ENCODE measurements at places on chromosomes 5 and 9.

- DNase-seq, result no peak
Observed at GRCh38 chr9:38622951-38623350, 2.6 kb upstream of the ANKRD18A start.

GRCh38 chr5:14801792-14802191, 69.8 kb downstream of the ANKH start:
- DNase-seq, result no peak

DNA sequence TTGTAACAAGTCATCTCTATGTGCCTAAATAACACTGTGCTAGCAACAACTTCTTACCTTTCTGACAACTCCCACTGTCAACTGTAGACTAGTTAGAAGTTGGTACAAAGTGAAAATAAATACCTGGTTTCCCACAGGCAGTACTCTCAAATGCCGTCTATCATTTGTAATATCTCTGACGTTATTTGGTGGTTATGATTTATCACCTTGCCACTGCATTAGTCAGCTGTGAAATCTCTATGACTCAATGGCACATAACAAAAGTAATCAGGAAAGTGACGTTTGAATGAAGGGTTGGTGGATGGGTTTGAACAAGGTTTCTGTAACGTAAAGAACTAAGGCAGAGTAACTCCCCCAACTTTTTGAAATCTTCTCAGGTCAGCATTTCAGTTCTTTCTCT, 592.3 kb downstream of the MAT2B start:
- DNase-seq, result no peak

GRCh38 chr5:55604611-55605067, 69.9 kb upstream of the PLPP1 start:
- no peak for DNase-seq

- DNase-seq, result no peak
Observed at GRCh38 chr9:97856857-97857605, 4.0 kb downstream of the FOXE1 start.

- DNase-seq, result no peak
Observed at GRCh38 chr9:121748074-121748473, 96.6 kb downstream of the DAB2IP start.

DNA sequence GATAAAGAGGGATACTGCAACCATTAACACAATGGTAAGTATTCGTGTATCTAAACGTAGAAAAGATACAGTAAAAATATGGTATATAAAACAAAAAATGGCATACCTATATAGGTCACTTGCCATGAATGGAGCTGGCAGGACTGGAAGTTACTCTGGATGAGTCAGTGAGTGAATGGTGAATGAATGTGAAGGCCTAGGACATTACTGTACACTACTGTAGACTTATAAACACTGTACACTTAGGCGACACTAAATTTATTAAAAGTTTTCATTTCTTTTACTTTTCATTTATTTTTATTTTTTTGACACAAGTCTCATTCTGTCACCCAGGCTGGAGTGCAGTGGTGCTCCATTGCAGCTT, 14.1 kb downstream of the TDRD7 start:
- DNase-seq, result no peak

DNA sequence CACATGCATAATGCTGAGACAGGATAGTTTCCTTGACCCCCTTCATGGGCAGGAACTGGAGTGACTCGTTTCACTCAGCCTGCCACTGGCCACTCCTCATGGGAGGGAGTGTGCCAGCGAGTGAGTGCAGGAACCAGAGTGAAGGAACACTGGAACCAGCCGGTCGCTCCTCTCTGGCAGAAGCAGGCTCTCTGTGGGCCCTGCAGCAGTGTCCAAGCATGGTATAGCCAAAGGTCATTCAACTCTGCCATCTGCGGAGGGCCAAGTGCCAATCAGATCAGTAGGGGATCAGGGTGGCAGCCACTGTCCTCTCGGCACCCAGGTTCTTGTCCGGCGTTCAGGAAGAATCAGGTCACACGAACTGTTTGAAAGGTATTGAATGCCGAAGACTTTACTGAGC, 169.3 kb upstream of the PPP1R2B start:
- DNase-seq, result no peak

- DNase-seq, result peak; percentile 45
Observed at GRCh38 chr5:55062039-55062779, 38.2 kb downstream of the GZMK start.

DNA sequence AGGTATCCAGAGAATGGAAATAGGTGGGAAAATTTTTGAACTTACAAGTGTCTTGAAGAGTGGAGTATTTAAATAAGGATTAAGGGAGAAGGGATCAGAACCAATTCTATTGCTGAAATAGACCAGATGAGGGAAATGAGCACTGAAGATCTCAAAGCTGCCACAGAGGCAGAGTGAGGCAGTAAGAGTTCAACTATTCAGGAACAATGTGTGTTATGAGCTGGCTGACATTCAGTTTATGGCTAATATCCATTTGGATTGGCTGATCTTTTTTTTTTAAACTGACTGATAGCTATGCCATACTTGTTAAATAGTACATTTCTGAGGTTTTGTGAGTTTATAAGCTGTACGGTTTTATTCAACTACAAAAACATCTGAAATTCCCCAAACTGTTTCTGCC, 95.3 kb upstream of the GNA14 start:
- no peak for DNase-seq

- DNase-seq, result no peak
Observed at GRCh38 chr5:139683295-139684271, 35.4 kb downstream of the CXXC5 start.

GRCh38 chr5:132454361-132454760, 36.2 kb downstream of the IRF1 start:
- DNase-seq, result no peak

DNA sequence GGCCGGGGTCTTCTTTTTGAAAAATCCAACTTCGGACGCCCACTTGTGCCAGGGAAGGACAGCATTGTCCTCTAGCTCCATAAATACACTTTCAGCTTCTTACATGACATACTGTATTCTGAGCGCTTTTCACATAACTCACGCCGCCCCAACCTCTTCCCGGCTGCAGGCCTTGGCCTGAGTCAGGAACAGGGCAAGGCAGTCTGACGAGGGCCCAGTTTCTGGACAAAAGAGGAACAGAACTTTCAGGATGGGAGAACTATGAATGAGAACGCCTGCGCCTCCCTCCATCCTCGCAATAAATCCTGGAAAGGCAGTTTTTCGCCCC, 650 bp downstream of the DCTN4 start:
- DNase-seq, result no peak

- DNase-seq, result no peak
Observed at GRCh38 chr5:51802551-51803184, 419.4 kb downstream of the ISL1 start.

GRCh38 chr5:102809033-102809432, 53.9 kb downstream of the PAM start:
- no peak for DNase-seq

- no peak for DNase-seq
Observed at GRCh38 chr9:137168904-137169856, 671 bp downstream of the LRRC26 start.

GRCh38 chr9:127059765-127060361, 62.6 kb downstream of the ANGPTL2 start:
- DNase-seq, result no peak

- no peak for DNase-seq
Observed at GRCh38 chr9:89278551-89278950, 32.4 kb upstream of the CKS2 start.

GRCh38 chr9:21579247-21579671, 97.1 kb upstream of the IFNE start:
- peak; percentile 56 for DNase-seq

GRCh38 chr5:174354571-174354970, 309.1 kb downstream of the NSG2 start:
- no peak for DNase-seq

DNA sequence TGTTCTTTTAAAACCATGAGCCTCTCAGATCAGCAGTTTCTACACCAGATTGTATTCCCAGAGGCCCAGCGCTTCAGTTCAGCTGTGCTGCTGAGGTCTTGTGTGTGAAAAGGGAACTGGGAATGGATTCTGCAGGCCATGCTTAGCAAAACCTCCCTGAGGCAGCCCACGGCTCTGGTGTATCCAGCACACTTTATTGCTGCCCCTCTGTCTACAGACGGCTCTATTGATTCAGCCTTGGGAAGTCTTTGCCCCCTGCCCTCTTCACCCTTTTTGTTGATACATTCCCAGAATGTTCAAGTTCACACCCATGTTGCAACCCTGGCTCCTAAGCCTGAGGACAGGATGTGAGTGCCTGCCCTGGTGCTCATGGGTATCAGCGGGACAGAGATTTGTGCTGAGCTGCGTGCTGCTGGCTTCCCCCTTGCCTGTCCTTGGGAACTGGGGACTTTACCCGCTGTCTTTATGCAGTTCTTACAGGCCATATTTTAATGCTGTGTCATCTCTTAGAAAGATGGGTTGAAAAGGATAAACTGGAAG, 37.3 kb downstream of the ARHGAP26 start:
- no peak for DNase-seq

DNA sequence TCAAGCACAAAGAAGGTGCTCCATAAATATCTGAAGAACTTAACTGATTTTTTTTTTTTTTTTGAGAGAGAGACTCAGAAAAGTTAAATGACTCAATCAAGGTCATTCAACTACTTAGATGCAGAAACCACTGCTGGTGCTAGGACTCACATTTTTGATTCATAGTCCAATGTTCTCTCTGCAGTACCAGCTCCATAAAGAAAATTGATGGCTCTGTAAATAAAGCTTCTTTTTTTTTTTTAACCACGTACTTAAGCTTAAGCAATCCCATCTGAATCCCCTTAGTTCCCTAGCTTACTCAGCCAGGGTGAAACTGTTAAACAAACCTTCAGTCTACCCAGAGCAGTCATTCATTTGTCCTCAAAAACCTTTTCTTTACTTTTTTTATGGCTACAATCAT, 657.0 kb upstream of the WWC1 start:
- no peak for DNase-seq

DNA sequence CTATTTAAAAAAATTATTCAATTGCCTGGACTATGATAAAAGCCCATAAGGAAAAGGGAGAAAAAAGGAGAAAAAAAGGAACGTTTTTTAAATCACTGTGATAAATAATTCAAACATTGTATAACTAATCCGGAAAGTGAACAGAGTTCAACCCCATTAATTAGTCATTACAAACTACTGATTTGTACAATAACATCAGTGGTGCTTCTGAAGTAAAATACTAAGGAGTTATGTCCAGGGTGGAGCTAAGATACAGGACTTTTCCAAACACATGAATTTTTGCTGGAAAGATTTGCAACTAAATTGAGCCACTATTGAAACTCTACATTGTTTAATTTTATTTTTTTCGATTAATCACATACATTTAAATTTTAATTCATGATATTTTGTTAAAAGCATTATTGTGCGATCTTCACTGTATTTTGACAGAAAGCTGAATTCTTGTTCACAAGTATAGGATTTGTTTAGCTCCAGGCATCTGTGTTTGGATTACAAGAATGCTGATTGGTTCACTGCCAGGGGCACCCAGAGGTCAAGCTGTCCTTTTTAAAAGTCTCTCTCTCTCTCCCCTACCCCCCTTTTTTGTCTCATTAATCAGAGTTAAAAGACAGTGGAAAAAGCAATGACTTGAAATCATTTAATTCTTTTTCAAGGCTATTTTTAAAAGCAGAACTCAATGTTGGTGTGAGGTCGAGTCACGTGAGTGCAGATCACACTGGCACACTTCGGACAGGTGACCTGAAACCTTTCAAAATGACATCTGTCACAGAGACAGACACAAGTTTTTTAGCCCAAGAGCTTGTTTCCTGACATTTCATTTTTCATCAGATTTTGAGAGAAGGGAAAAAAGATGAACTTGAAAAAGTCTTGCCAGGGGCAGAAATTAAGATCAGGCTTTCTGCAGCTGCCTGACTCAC, 387.3 kb downstream of the NR2F1-AS1 start:
- DNase-seq, result no peak

GRCh38 chr5:22050931-22051330, 802.2 kb downstream of the CDH12 start:
- DNase-seq, result no peak

DNA sequence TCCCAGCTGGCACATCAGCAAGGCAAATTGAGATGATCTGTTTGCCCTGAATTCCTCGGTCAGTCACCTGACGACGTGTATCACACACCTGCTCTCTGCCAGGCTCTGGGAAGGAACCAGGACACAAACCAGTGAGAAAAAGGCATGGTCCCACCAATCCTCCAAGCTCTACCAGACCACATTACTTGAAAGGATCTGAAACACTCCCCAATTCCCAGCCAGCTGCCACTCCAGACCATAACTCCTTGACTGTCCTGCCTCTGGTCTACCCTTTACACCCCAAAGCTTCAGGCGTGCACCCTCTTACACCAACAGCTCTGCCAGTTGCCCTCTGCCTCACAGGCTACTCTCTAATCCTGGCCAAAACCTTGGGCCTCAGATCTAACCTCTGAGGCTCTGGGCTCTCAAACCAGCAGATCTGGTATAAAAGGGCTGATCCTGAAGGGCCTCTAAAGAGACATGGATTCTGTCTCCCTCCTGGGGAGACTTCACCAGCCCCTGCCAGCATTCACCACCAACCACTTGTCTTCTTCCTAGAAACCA, 6.8 kb downstream of the MGAT1 start:
- no peak for DNase-seq

DNA sequence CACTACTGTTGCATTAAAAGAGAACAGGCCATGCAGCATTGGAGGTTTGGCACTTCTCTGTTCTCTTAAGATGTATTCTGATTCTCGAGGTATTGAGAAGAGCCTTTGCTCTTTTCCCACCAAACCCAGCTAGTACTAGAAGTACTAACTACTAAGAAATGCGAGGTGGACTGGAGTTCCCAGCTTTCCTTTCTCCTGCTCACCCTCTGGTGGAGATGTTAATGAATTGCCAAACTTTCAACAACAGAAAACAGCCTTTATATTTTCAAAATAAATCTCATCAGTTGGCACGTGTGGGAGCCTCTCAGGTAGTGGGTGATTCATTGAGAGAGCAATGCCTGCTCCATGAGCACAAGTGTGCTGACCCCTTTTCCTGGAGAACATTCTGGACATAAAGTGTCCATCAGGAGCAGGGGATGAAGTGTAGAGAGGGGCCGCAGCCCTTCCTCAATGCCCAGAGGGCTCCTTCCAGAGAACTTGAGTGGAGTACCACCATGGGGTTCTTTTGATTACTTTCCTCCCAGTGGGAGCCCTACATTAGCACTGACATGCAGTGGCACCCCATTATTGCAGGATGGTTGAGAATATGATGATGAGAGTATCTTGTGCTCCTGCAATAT, 45.7 kb downstream of the TMEM174 start:
- no peak for DNase-seq

DNA sequence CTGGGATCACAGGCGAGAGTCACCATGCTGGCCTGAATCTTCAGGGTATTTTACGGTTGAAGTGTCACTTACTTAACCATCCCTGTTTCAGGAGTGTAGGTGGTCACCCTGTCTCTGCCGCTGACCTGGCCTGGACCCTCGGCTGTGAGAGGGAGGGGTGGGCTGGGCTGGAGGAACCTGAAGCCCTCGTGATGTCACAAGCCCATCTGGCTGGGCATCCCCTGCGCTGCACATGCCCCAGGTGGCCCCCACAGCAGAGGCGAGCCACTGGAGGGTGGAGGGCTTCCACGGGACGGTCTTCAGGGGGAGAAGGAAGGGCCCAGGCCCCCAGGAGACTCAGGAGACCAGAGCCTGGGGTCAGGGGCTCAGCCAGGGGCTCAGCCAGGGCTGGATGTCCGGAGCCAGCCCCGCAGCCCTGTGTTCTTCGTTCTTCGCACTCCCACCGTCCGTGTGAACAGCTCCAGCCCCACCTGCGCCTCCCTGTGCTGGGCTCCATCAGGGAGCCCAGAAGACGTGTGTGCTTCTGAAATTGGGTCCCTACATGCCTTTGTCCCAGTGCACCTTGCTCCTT, 7.6 kb upstream of the AHRR start:
- no peak for DNase-seq

- DNase-seq, result no peak
Observed at GRCh38 chr5:31377274-31377946, 154.5 kb downstream of the DROSHA start.
